Cortex of kidney (tissue), 1 donor: ENCODE measurements at places on chromosomes 6 and 20.

DNA sequence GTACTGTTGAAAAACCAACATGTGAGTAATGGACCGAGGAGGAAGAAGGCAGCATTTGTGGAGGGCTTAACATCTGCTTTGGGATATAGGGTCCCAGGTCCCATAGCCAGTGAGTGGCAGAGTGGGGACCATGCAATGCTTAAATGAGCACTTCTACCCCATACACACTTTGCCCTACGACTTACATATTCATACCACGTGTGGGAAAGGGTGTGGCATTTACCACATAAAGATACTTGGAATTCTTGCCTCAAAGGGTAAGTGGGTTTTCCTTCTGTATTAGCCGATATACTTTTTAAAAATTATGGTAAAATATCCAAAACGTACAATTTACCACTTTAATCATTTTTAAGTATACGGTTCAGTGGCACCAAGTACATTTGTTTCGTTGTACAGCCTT is 199.3 kb downstream of the BACH2 start:
- DNase-seq = no peak

DNA sequence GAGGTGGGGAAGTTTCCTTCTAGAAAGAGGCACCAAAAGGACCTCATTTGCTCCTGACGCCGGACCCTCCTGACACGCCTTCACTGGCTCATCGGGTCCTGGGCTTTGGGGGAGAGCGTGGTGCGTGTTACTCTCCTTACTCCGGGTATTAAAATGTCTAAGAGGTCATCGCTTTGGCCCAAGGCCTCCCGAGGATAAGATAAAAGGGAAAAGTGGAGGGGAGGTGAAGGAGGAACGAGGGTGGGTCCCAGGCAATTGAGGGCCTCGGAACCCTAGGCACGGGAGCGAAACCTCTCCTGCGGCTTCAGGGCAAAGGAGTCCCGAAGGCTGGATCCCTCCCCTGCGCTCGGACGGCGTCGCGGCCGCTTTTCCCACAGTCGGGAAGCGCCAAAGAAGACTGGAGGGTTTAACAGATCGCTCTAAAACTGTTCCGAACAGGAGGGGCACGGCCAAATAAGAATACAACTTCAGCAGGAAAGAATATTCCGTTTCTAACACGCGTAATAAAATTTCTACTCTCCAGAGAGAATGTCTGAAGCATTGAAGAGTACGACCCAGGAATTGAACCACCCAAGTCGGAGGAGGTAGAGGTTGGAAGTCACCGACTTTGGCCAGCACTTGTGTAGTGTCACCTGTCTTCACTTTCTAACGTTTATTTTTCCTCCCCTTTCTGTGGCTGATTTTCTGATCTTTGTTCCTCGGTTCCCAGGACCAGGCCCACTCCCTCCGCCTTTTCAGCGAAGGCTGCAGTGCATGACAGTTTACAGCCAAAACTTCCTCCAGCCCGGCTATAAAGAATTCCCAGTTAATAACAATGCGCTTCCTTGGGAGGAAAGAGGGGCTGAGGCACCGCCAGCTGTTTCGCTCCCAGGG is 2.1 kb upstream of the TBXT start:
- DNase-seq = no peak

DNA sequence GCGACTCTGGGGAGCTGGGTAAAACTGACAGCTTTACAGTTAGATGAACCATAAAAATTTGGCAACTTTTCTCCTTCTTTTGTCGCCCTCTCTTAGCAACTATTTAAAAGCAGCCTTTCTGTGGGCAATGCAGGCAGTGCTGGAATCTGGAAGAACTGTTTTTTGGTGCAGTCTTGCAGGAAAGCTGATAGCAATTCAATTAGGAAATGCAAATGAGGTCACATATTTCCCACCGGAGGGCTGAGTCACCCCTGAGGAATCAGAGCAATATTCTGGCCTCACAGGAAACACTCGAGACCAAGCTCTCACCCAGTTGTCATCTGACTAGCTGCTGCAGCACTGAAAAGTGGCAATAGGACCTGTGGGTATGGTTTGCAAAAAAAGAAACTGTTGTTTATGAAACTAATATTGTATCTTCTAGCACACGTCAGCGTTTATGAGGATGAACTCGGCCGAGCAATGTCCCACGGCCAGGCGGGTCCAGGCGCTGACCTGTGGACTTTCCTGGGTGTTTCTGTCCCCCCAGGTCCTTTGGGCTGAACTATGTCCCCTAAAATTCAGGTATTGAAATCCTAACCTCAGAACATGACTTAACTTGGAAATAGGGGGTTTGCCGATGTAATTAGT is 312.3 kb downstream of the TAF4 start:
- no peak for DNase-seq

- no peak for DNase-seq
Measured at GRCh38 chr6:144835322-144835973, 550.3 kb downstream of the UTRN start.

- DNase-seq = no peak
Measured at GRCh38 chr6:82889143-82889542, 176.5 kb downstream of the UBE3D start.

GRCh38 chr6:16523606-16524379 is 237.5 kb downstream of the ATXN1 start:
- DNase-seq = no peak

DNA sequence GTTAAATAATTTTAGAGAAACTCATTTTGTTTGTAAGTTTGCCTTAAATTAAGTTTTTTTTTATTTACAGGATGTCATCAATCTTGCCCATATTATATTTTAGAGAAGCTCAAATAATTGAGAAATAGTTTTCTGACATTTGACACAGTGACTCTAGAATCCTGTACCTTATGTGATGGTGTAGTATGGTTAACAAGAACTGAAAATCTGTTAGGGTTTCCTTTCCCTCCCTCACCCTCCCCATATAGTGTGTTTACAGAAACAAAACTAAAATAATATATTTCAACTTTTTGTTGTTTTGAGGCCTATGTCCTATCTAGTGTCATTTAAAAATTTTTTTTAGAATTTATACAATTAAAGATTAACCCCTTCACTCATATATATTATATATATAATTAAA is 91.8 kb downstream of the SESN1 start:
- no peak for DNase-seq

DNA sequence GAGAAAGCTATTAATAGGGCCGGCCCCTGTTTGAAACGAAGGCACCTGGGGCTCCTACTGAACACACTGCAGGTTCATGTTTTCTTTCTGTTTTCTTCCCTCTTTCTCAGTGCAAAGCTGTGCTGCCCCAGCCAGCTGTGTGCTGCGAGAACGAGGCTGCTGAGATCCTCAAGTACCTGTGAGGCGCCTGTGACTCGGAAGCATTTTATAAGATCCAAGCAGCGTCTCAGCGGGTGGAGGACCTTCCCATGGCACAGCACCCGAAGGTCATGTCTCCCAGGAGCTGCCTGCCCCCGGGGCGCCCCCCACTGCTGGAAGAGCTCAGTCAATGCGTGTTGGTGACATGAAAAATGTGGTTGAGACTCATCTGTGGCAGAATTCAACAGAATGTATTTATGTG is 66.3 kb downstream of the SMOC2 start:
- no peak for DNase-seq

DNA sequence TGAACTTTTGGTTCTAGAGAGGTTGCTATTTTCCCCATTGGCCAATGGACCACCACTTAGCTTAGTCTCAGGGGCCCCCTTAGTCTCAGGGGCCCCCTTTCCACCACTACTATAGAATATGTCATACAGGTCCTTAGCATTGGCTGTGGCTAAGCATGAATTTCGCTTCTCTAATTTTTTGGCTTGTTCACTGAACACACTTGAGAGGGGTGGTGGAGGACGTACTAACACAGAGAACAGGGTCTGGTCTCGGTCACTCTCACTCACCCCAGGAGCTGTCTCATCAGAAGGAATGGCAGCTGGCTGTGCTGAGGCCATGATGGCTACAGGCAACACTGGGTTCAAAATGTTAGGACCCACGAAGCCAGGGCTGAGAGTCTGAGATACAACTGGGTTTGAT is 30.3 kb downstream of the ZNF318 start:
- DNase-seq = no peak

DNA sequence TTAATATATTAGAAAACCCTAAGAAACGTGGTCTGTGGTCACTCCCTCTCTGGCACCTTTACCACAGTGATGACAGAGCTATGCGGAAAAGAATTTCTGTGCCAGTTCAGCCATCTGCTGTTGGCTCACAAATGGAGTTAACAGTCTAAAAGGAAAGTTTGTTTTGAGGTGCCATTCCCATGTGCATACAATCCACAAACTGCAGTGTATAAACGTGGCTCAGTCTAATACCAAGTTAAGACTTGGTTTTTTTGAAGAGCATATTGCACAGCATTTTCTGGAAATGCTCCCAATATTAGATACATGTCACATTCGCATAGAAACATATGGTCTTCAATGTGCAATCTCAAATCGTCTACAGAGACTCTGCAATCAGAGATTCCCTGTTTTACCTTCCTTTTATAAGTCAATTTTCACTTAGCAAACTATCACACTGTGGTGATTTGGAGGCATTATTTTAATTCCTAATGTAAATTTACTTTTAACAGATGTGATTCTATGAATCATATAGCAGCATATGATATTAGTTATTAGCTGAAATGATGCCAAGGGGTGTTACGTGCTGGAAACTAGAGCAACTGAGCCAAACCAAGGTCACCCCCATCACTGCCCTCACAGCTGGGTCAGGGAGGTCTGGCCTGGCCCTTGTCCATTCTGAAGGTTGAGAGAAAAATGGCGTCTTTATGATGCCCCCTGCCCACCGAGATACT is 383.5 kb downstream of the PRKN start:
- no peak for DNase-seq

GRCh38 chr6:73369157-73369556 is 540 bp downstream of the OOEP start:
- no peak for DNase-seq

GRCh38 chr20:33648396-33649004 is 13.6 kb upstream of the C20orf144 start:
- DNase-seq = no peak

GRCh38 chr20:19872001-19872400 is 113.9 kb downstream of the RIN2 start:
- DNase-seq = no peak

GRCh38 chr6:28940294-28940857 is 16.6 kb upstream of the TRIM27 start:
- no peak for DNase-seq

- no peak for DNase-seq
Measured at GRCh38 chr6:2514965-2515543, 235.7 kb downstream of the MYLK4 start.

DNA sequence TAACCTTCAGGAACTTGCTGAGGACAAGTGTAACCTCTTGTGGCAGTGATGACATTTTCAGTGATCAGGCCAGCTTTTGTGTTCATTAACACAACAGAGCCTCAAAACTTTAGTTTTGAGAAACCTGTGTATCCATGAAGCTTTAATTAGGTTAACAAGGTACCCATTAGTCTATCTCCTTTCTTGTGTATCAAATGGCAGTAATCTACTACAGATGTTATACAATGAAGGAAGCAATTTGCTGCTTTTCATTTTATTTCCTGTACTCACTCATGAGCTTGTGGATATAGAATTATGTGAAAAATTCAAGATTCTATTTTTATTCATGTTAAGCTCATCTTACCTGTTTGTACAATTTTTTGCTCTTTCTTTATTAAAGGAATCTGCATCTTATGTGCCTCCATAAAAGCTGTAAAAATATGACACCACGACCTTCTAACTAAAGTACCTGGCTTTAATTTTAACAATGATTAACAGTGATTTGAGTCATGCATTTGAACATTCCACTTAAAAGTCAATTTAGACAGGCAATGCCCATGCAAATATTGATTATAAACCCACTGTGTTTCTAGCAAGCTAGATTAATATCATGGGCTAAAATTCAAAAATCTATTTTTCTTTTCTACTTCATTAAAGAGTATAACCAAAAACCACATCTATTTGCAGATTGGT is 897.3 kb downstream of the KIF16B start:
- DNase-seq = no peak

GRCh38 chr6:118495485-118496280 is 52.4 kb upstream of the PLN start:
- no peak for DNase-seq

DNA sequence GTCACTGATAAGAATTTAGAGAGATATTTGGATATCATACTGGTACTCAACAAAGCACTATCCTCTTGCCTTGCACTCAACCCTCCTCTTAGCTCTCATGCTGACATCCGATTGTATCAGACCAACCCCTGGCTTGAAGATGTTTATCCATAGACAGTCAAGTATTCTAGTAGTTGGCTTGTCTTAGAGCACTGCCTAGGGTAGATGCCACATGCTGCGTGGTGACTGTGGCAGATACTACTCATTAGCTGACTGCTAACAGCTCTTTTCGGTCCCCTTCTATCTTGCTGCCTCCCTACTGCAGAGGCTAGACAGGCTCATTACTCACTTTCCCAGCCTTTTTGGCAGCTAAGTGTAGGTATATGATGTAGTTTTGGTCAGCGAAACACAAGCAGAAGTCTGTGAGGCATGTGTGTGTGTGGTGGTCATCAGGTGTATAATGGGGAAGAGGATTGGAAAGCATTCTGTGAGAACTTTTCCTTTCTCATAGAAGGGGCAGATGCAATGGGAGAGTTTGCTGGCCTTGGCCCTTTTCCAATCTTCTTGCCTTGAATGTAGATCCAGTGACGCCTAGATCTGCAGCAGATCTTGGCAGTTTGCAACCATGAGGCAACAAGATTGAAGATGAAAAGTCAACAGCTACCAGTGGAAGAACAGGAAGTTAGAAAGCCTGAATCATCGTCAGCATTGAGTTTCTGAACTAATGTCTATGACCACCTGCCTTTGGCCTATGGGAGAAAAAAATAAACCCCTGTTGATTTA is 4.4 kb upstream of the IFNGR1 start:
- no peak for DNase-seq

DNA sequence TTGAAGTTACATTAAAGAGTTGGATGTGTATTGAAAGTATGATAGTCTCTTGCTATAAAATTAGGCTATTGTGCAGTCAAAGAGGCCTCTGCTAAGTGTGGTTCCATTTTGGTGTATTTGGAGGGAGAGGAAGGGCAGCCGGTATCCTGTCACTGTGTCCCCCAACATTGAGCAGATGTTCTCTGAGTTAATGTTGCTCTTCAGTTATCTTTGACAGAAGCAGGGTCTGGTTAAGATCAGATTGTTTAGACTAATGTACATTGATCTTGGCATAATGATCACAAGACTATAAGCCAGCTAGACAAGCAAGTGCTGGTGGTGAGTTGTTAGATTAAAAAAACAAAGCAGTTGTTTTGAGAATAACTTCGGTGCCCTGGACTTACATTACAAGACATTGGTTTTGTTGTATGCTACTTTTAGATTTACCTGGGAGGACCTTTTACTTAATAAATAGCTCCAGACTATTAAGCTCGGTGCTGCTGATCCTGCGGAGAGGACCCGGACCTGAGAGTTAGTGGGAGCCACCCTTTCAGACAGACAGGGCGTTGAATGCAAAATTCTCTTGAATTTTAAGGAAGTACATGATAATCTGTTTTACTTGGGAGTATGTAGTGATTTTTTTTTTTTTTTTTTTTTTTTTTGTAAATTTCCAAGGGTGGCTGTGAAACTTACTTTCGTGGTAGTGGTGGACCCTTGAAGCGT is 97.8 kb downstream of the JARID2 start:
- DNase-seq = no peak

GRCh38 chr6:107009499-107009898 is 18.5 kb upstream of the MTRES1 start:
- no peak for DNase-seq

- no peak for DNase-seq
Measured at GRCh38 chr20:8723296-8723695, 345.6 kb upstream of the PLCB4 start.

- no peak for DNase-seq
Measured at GRCh38 chr20:61161726-61162390, 90.2 kb upstream of the CDH4 start.

- DNase-seq = no peak
Measured at GRCh38 chr6:13120483-13121482, 207.6 kb downstream of the TBC1D7 start.

- no peak for DNase-seq
Measured at GRCh38 chr6:14818422-14818884, 427.4 kb upstream of the JARID2 start.
